ENCODE measurements at places on chromosomes 2 and 18. TPM values are rescaled to one million over a fixed set of nuclear protein-coding genes. Genes with fewer than 3 reads are reported as not detected.

Gene TUBA3E
- not detected for total RNA-seq

Gene TEKT4
- not detected for total RNA-seq

Gene ELAC1
- 6.4 TPM for total RNA-seq

Gene SLC30A3
- not detected for total RNA-seq

Gene SKA1
- total RNA-seq, result 34.3 TPM

Gene PCBP1
- 96.6 TPM for total RNA-seq

Gene BMP10
- total RNA-seq, result not detected

Gene MYL12A
- 692 TPM for total RNA-seq
